T-cell (primary cell): ENCODE measurements at places on chromosomes 11 and 22. TPM values are rescaled to one million over a fixed set of nuclear protein-coding genes. Genes with fewer than 3 reads are reported as not detected.

Gene OR2AT4
- not detected for total RNA-seq

DNA sequence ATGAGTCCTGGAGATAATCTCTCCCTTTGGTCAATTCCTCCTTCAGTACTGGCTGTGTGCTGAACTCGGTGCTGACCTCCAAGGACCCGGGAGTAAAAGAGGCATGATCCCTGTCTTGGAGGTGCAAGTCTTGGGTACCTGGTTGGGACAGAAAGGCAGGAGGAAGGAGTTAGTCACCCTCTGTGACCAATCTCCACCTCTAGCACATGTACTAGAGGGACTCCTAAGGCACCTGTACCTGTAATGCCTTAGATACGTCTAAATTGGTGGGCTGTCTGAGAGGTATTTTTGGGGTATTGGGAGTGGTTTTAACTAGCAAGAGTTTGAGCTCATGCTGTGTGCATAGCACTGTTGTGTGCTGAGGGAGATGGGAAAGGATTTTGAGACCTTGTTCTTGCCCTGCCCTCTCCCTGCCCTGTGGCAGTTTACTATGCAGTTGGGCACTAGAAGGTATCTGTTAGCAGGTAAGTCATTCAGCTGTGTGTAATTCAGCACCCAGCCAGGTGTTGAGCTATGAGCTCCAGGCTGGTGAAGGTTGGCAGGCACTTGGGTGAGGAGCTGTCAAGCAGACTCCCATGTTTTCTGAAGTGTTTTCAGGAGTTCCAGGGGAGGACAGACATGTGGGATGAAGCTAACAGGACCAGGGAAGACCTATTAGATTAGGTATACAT lies 2.5 kb downstream of the PANX1 start:
- H3K27me3 ChIP-seq = no peaks in the 10 kb centered on the region
- H3K4me1 ChIP-seq = peaks cover 50% of the 10 kb centered on the region
- no peaks in the 10 kb centered on the region for H3K36me3 ChIP-seq
- H3K27ac ChIP-seq = no peak overlapping the region
- DNase-seq = no peak

DNA sequence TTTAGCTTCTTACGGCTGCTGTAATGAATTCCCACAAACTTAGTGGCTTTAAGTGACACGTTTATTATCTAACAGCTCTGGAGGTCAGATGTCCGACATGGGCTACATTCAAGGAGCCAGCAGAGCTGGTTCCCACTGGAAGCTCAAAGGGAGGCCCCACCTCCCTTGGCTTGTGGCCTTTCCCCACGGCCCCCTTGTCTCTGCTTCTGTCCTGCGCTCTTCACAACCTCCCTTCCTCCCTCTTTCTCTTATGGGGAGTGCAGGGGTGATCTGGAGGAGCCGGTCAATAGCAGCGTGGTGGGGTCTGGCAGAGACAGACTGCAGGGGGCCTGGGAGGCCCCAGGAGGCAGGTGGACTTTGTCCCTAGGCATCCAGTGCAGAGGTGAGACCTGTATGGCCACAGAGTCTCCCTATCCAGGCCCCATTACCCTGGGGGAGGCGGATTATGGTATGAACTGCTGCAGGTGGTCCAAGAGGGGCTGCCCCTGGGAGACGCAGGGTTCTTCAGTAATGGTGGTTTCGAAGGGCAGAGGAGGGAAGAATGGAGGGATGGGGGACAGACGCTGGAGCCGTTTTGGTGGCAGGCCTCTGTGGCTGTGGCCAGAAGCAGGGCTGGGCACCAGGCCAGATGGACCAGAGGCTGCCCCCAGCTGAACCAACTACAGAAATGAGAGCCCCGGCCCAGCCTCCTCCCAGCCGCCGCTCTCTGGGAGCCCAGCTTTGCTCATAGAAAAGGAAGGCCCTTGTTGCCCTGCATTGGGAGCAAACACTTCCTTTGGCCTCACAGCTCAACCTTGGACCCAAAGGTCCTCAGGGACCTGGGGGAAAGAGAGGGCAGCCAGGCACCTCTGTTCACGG lies 30.7 kb upstream of the KCNQ1OT1 start:
- H3K27me3 ChIP-seq = no peaks in the 10 kb centered on the region
- no peaks in the 10 kb centered on the region for H3K4me1 ChIP-seq
- no peak overlapping the region for H3K4me3 ChIP-seq
- no peak overlapping the region for H3K27ac ChIP-seq
- DNase-seq = no peak

DNA sequence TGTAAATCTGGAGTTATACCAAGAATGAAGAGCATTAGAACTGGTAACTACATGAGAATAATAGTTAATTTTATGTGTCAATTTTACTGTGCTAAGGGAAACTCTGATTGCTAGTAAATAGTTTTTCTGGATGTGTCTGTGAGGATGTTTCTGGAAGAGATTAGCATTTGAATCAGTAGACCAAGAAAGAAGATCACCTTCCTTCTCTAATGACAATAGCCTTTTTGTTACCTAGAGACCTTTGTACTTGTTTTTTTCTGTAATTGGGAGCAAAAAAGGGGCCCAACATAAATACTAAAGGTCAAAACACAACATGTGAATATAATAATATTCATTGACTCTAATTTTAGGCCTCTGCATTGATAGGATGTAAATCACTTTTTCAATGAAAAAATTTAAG lies 100.6 kb downstream of the DLG2 start:
- H3K4me3 ChIP-seq = no peak overlapping the region
- no peaks in the 10 kb centered on the region for H3K36me3 ChIP-seq
- H3K4me1 ChIP-seq = no peaks in the 10 kb centered on the region
- H3K27me3 ChIP-seq = no peaks in the 10 kb centered on the region
- no peak overlapping the region for H3K27ac ChIP-seq
- no peak for DNase-seq

Gene TPBGL
- total RNA-seq = 0.13 TPM

- peak; percentile 25 for DNase-seq
- no peak overlapping the region for H3K27ac ChIP-seq
- H3K4me1 ChIP-seq = no peaks in the 10 kb centered on the region
- H3K27me3 ChIP-seq = no peaks in the 10 kb centered on the region
- no peak overlapping the region for H3K4me3 ChIP-seq
- H3K36me3 ChIP-seq = no peaks in the 10 kb centered on the region
Observed at GRCh38 chr11:124402326-124402922, 3.6 kb upstream of the OR8B3 start.

DNA sequence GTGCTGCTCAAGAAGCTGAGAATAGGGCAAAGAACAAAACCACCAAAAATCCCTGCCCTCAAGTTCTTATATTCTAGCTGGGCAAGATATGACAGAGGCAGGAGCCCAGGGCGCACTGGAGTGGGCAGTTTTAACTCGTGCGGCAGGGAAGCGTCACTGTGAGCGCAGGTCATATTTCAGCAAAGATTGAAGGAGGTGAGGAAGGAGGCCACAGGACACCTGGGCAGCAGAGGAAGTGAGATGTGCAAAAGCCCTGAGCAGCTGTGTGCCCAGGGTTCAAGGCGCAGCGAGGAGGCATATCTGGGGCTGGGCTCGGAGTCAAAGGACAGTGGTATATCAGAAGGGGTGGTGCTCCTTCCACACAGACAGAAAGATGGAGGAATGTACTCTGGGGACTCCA lies 13.5 kb downstream of the KCNC1 start:
- no peak overlapping the region for H3K27ac ChIP-seq
- no peaks in the 10 kb centered on the region for H3K36me3 ChIP-seq
- no peaks in the 10 kb centered on the region for H3K4me1 ChIP-seq
- no peak for DNase-seq
- no peaks in the 10 kb centered on the region for H3K27me3 ChIP-seq
- no peak overlapping the region for H3K4me3 ChIP-seq

DNA sequence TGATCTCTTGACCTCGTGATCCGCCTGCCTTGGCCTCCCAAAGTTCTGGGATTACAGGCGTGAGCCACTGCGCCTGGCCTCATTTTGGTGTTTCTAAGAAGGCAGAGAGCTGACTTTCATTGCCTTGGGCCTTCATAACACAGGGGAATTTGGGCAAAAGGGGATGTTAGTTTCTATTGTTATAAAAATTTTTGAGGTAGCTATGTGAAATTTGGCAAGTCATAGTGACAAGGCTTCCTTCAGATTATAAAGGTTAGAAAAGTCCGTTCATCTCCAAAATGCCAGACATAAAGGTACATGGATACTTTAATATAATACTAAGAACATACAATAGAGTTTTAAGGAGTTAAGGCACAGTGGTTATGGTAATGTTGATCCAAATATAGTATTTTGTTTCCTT lies 17.2 kb downstream of the LDHC start:
- DNase-seq = no peak
- H3K36me3 ChIP-seq = no peaks in the 10 kb centered on the region
- H3K4me3 ChIP-seq = no peak overlapping the region
- no peak overlapping the region for H3K27ac ChIP-seq
- H3K27me3 ChIP-seq = peaks cover 3% of the 10 kb centered on the region

GRCh38 chr11:11149671-11150459 lies 203.2 kb downstream of the CSNK2A3 start:
- H3K36me3 ChIP-seq = peaks cover 2% of the 10 kb centered on the region
- peak overlapping the region; percentile 79 for H3K27ac ChIP-seq
- H3K27me3 ChIP-seq = no peaks in the 10 kb centered on the region

DNA sequence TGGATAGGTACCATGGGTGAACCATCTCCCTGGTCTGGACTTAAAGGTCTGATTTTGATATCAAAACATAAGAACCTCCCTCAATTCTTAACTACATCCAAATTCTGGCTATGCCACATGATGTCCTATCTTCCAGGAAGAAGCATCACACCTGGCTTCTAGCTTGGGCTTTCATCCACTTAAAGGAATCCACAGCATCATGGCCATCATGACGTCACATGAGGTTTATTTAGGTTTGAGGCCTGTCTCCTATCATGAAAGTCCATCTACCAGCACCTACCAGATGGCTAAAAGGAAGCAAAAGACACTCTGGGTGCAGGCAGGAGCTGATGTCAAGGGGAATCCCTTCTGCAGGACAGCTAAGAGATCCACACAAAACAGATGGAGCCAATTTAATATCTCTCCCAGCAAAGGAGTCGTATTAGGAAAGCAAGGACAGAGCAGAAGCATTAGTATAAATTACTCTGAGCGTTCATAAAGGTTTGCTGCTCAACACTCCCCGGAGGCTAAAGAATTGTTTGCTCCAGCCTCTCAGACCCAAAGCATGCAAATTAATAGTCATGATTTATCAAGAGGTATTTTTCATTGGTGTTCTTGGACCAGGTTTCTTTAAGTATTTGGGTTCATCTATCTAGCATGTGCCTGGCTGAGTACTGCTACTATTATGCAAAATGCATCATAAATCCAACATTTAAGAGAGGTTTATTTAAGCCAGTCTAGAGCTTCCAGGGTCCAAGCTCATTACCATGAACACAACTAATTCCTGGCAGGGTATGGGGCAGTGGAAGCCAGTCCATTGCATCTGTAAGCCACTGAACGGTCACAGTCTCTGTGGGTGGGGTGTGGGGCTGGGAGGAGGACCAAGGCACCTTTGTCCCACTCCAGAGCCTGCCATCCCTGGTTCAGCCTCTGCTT lies 47.2 kb downstream of the GALNT18 start:
- no peak overlapping the region for H3K4me3 ChIP-seq
- no peaks in the 10 kb centered on the region for H3K27me3 ChIP-seq
- DNase-seq = no peak
- no peaks in the 10 kb centered on the region for H3K36me3 ChIP-seq

GRCh38 chr11:66983275-66983924 lies 8.3 kb downstream of the C11orf86 start:
- no peaks in the 10 kb centered on the region for H3K4me1 ChIP-seq
- no peak for DNase-seq
- peaks cover 16% of the 10 kb centered on the region for H3K27me3 ChIP-seq

Gene MLC1
- 2.1 TPM for total RNA-seq

GRCh38 chr11:112971827-112972226 lies 10.6 kb downstream of the NCAM1 start:
- no peaks in the 10 kb centered on the region for H3K36me3 ChIP-seq
- no peaks in the 10 kb centered on the region for H3K27me3 ChIP-seq
- DNase-seq = no peak
- H3K4me1 ChIP-seq = no peaks in the 10 kb centered on the region
- no peak overlapping the region for H3K4me3 ChIP-seq

Gene TP53I11
- total RNA-seq = 19.0 TPM
